ENCODE measurements at places on chromosomes 5 and 9. TPM values are rescaled to one million over a fixed set of nuclear protein-coding genes. Genes with fewer than 3 reads are reported as not detected.

DNA sequence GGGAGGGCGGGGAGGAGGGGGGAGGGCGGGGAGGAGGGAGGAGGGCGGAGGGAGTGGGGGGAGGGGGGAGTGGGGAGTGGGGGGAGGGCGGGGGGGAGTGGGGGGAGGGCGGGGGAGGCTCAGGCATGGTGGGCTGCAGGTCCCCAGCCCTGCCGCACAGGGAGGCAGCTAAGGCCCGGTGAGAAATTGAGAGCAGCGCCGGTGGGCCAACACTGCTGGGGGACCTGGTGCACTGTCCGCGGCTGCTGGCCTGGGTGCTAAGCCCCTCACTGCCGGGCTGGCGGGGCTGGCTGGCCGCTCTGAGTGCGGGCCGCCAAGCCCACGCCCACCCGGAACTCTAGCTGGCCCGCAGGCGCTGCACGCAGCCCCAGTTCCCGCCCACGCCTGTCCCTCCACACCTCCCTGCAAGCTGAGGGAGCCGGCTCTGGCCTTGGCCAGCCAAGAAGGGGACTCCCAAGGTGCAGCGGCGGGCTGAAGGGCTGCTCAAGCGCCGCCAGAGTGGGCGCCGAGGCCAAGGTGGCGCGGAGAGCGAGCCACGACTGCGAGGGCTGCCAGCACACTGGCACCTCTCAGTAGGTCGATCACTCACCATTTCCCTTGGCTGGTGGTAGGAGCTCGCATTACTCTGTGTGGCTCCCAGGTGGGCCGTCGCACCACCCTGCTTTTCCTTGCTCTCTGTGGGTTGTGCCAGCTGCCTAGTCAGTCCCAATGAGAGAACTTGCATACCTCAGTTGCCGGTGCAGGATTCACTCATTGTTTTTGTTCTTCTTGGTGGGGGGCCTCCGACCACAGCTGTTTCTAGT, 160.2 kb downstream of the CNTLN start:
- DNase-seq = no peak
- H3K36me3 ChIP-seq = peaks cover 24% of the 10 kb centered on the region
- no peaks in the 10 kb centered on the region for H3K27me3 ChIP-seq

DNA sequence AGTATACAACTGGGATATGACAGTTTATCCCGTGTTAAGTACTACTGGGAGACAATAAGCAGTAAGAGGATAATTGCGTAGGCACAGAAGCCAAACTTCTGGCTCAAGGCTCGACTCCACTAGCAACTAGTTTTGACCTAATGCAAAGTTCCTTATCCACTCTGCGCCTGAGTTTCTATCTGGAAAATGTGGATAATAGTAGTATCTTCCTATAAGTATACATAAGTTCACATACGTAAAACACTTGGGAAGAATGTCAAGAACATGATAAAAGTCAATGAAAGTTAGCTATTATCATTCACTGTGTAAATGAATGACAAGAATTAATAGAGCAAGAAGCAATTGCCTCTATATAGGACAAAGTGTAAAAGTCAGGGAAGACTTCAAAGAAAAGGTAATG, 45.7 kb downstream of the FTMT start:
- H3K36me3 ChIP-seq = no peaks in the 10 kb centered on the region
- H3K4me1 ChIP-seq = no peaks in the 10 kb centered on the region
- DNase-seq = no peak

- peaks cover 28% of the 10 kb centered on the region for H3K27me3 ChIP-seq
- no peaks in the 10 kb centered on the region for H3K4me1 ChIP-seq
- no peaks in the 10 kb centered on the region for H3K36me3 ChIP-seq
- no peak overlapping the region for H3K4me3 ChIP-seq
Observed at GRCh38 chr9:114522286-114522685, 17.0 kb upstream of the WHRN start.

- no peak for DNase-seq
- peaks cover 7% of the 10 kb centered on the region for H3K4me1 ChIP-seq
- no peak overlapping the region for H3K27ac ChIP-seq
- no peaks in the 10 kb centered on the region for H3K27me3 ChIP-seq
- H3K4me3 ChIP-seq = no peak overlapping the region
Observed at GRCh38 chr9:76419782-76420380, 25.7 kb upstream of the RFK start.

DNA sequence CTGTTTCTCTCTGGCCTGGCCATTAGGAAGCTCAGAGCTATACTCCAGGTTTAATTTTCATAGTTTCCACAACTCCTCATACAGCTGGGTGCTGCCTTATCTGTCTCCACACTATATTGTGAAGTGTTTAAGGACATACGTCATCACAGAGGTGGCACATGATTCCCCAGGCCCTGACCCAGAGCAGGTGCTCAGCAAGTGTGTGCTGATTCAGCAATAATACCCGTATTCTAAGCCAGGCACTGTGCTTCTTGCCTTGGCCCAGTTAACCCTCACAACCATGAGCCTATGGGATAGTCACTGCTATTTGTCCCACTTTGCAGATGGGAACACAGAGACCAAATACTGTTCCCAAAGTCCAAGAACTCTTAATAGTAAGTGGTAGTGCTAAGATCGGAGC, 93.5 kb upstream of the SMIM23 start:
- H3K4me1 ChIP-seq = no peaks in the 10 kb centered on the region
- peaks cover 9% of the 10 kb centered on the region for H3K27me3 ChIP-seq
- H3K27ac ChIP-seq = no peak overlapping the region
- no peak overlapping the region for H3K4me3 ChIP-seq

- H3K27me3 ChIP-seq = no peaks in the 10 kb centered on the region
- no peak for DNase-seq
- peaks cover 2% of the 10 kb centered on the region for H3K4me1 ChIP-seq
- no peak overlapping the region for H3K27ac ChIP-seq
- H3K4me3 ChIP-seq = no peak overlapping the region
Observed at GRCh38 chr9:105141146-105141975, 103.1 kb upstream of the SLC44A1 start.

GRCh38 chr5:127739807-127740384, 36.7 kb downstream of the CCDC192 start:
- DNase-seq = no peak
- H3K27me3 ChIP-seq = no peaks in the 10 kb centered on the region
- peak overlapping the region; percentile 79 for H3K4me3 ChIP-seq
- H3K36me3 ChIP-seq = peaks cover 2% of the 10 kb centered on the region
- peaks cover 6% of the 10 kb centered on the region for H3K4me1 ChIP-seq

- H3K36me3 ChIP-seq = no peaks in the 10 kb centered on the region
- no peak for DNase-seq
- no peak overlapping the region for H3K27ac ChIP-seq
- H3K27me3 ChIP-seq = peaks cover 55% of the 10 kb centered on the region
- no peak overlapping the region for H3K4me3 ChIP-seq
Observed at GRCh38 chr5:16364910-16365309, 100.7 kb downstream of the ZNF622 start.

ZNF608 gene
- 34.3 TPM for total RNA-seq

DDX4 gene
- total RNA-seq = 0.18 TPM

WDR31 gene
- total RNA-seq = 4.1 TPM

ENTREP1 gene
- 2.3 TPM for total RNA-seq

F12 gene
- 2.1 TPM for total RNA-seq

CXCL14 gene
- 51.6 TPM for total RNA-seq

FOXD4L3 gene
- total RNA-seq = 0.25 TPM
